HS-27A (cell line): ENCODE measurements at places on chromosomes 13 and 19.

- no peak for DNase-seq
Observed at GRCh38 chr19:4467835-4468234, 4.3 kb upstream of the HDGFL2 start.

DNA sequence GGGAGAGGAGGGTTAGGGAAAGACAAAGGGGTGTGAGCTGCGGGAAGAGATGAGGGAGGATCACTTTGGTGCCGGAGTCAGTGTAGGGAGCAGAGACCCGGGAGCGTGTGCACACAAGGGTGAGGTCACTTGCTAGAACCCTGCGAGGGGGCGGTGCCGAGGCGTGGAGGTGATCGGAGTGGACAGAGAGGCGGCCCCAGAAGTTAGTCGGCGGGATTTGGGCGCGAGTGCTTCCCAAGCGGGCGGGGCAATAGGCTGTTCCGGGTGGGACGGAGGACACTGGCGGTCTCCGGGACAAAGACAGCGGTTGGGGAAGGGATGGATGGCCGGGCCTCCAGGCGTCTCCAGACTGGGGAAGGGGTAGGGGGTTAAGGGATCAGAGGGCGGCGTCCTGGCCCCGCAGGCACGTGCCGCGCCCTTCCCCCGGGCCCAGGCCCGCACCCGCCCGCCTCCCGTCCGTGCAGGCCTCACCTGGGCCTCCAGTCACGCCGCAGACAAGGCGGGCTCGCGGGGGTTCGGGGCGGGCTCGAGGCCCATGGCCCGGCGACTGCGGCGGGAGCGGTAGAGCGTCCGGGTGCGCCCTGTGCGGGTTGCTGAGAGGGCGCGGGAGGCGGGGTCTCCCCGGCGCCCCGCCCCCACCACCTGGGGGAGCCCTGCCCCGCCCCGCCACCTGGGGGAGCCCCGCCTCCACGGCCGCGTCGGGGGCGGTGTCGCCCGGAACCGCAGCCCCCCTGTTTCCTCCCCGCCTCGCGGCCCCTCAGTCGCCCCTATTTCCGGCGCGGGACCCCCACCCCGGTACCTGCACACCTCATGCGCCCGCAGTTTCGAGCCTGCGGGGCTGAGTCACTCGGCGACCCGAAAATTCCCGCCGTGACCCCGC is at the start of gene LPAR2:
Gene LPAR2 (minus strand): TSS at position 600 of the 880 bp plus-strand sequence. CDS start 945 bp downstream, outside the sequence.
- no peak for DNase-seq

DNA sequence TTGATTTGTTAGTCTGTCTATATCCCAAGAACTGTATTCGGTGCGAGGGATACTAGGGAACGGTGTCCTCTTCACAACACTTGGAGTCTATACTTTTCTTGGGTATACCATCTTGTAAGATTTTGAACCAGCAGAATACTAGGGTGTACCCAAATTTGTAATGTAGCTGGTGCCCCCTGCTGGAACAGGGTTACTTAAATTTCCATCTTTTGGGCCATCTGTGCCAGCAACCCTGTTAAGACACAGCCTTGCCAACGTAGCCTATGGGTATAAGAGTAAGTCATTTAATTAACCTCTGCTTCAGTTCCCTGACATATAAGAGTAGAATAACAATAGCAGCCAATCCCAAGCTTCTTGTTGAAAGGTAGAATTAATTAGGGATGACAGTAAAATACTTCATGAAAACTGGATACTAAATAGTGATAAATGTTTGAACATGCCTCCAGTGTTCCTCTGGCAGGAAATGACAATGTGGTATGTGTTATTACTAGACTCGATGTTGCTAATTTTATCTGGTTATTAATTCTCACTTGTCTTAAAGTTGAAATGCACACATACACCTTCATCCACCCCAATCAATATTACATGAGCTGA is 607.6 kb downstream of the FGF9 start:
- DNase-seq = no peak

DNA sequence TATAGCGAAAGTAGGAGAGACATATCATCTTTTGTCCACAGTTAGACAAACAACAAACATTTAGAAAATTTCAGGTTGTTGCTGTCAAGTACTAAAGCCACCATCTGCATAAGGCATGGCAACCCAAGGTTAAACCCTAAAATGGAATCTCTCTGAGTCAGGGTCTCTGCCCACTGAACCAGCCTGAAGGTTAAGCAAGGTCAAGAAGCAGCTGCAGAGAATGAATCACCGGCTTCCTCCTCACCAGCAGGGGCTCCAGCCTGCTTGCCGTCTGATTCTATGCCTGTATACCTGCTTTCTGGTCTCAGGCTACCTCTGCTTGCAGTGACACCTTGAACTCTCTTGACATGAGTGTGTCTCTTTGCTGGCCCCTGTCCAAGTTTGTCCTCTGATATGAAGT is 726.2 kb upstream of the SGCG start:
- no peak for DNase-seq
